ENCODE measurements at places on chromosomes 11 and 22.
A peak's percentile ranks its signal among the peaks of the same experiment; 100 is the strongest.

GRCh38 chr11:83601914-83602527 is 315.9 kb upstream of the CCDC90B start:
- no peak for DNase-seq

DNA sequence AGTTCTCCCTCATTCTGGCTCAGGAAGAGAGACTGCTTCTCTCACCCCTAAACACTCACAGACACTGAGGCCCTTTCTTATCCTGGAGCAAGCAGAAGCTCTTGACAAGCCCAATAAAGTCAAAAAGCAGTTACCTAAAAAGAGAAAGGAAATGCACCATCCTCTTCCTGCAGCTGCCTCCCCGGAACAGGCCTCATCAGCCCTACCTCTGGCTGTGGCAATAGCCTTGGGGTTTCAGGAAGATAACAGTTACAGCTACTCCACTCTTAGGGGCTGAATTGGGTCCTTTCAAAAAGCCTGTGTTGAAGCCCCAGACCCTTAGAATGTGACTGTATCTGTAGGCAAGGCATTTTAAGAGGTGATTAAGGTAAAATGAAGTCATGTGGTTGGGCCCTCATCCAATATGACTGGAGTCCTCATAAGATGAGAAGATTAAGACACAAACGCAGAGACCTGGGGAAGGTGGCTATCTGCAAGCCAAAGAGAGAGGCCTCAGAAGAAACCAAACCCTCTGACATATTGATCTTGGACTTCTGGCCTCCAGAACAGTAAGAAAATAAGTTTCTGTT is 3.5 kb upstream of the LGALS12 start:
- no peak for DNase-seq

- DNase-seq: no peak
These were observed 40.8 kb downstream of the COMMD9 start for GRCh38 chr11:36248436-36248835.

DNA sequence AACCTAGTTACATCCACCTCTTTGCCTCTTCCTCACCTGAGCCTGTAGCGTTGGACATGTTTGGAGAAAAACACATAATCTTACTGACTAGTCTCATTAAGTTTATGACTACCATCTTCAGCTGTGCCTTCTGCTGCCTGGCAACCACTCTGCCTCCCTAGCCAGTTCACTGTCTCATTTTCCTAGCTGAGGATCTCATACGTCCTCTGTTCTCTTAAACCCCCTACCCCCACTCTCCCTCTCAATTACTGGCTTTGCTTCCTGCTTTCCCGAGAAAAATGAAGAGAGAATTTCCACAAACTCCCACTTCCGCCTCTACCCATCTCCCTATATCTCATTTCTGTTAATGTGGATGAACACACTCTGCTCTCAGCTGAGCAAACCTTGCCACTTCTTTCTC is 239.3 kb upstream of the POU2AF2 start:
- no peak for DNase-seq

- DNase-seq: no peak
These were observed 617.1 kb downstream of the BRD1 start for GRCh38 chr22:49210606-49211005.

GRCh38 chr11:45184640-45185039 is 38.2 kb downstream of the PRDM11 start:
- no peak for DNase-seq

- no peak for DNase-seq
These were observed 61.1 kb downstream of the WT1 start for GRCh38 chr11:32374261-32374711.

- DNase-seq: no peak
These were observed 1.0 kb upstream of the BRSK2 start for GRCh38 chr11:1388763-1389102.

- no peak for DNase-seq
These were observed 63.9 kb downstream of the SYN3 start for GRCh38 chr22:32994041-32994830.

- DNase-seq: no peak
These were observed 16.8 kb downstream of the PIWIL4 start for GRCh38 chr11:94583866-94584500.

DNA sequence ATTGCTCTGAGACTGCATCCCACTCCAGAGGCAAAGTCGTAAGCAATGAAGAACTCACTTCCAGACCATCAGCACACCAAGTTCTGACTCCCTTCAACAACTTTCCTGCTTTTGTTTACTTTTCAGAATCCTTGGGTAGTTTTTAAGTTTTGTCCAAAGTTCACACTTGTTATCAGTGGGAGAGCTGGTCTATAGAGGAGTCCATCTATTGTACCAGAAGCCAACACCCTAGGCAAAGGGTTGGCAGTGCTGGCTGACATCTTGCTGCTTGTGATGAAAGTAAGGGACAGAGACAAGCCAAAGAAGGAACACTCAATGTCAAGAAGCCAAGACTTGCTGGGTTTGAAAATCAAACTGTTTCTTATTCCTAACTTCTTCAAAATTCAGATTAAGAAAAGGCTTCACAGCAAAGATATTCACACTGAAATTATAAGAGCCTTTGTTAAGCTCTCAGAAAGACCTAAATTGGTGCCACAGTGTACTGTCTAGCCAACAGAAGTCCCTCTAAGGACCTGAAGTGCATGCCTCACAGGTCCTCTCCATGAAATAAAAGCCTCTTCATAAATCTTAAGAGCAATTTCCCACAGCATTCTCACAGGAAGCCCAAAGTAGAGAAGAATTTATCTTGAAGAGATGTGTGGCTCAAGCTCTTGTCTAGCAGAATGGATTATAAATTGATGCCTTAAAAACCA is 21.5 kb upstream of the LINC01488 start:
- DNase-seq: no peak

GRCh38 chr11:44351898-44352498 is 42.1 kb upstream of the ALX4 start:
- no peak for DNase-seq

DNA sequence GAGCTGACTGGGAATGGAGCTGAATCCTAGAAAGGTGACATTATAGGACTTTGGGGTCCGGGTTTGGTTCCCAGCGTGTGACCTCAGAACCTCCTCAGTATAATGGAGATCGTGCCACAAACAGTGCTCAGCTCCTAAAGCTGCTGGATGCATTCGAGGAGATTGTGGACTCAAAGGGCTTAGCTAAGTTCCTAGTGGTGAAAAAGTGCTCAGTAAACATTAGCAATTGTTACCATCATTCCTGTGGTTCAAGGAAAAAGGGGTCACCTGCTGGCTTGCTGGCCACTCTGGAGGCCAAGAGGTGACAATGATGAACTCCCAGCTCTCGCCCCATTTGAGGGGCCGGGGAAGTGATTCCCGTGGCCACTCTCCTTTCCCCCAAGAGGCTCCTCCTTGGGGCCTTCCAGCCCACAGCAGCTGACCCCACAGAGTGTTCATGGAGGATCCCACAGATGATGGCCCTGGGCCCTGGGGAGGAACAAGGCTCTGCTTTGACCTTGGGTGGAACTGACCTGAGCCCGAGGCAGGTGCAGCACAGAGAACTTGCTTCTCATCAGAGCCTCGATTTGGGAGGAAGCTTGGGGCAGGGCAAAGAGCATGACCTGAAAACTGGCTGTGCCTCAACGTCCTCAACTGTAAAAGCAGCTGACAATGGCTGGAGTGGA is 40.1 kb downstream of the TRIM29 start:
- DNase-seq: no peak

- DNase-seq: no peak
These were observed 370.7 kb downstream of the INSC start for GRCh38 chr11:15485432-15485831.

GRCh38 chr11:88384004-88384668 is 46.6 kb upstream of the CTSC start:
- DNase-seq: no peak

DNA sequence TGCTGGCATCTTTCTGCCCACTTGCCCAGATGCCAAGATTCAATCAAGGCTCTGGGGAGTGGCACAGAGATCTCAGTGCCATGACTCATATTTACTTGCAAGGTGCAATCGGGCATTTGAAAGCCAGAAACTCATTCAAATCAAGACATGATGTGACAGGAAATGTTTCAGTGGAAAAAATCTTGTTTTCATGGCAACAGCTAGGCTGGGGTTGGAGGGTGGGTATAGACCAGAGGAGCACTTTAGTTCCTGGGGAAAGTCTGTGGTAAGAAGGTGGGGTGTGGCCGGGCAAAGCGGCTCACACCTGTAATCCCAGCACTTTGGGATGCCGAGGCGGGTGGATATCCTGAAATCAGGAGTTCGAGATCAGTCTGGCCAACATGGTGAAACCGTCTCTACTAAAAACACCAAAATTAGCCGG is 1.2 kb downstream of the MAJIN start:
- DNase-seq: peak; percentile 75

DNA sequence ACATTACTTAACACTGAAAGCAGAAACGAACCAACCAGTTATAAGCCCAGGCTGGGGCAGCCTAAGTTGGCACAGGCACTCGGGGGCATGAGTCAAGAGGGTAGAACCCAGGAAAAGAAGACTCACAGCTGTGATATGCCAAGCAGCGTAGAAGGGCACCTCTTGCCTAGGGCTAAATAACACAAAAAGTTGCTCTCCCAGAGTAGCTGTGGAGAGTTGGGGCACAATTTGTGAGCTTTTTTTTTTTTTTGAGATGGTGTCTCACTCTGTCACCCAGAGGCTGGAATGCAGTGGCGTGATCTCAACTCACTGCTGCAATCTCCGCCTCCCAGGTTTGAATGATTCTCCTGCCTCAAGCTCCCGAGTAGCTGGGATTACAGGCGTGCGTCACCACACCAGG is 8.8 kb downstream of the CLMP start:
- DNase-seq: no peak

GRCh38 chr11:76391021-76391420 is 9.9 kb downstream of the GVQW3 start:
- no peak for DNase-seq

DNA sequence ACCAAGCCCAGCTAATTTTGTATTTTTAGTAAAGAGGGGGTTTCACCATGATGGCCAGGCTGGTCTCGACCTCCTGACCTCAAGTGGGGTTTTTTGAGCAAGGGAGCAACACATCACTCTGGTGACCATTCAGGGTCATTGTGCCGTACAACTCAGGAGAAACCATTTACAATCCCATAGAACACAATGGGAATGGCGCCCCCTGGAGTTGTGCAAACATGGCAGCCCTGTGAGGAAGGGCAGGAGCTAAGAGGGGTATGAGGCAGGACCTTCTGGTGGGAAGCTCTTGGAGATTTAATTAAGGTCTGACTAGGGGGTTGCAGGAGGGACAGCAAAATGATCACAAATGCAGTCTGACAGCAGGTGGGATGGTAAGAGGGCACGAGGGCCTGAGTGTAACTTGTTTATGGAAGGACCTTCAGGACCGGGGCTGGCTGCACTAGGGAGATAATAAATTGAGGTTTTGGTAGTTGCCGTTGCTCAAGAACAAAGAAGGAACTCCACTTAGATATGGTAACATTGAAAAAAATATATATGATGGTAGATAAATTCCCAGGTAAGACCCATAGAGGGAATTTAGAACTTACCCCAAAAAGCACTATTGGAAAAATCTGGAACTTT is 9.1 kb upstream of the CSF2RB start:
- DNase-seq: no peak

- DNase-seq: no peak
These were observed 1297.3 kb downstream of the JRKL start for GRCh38 chr11:97687111-97687510.

- DNase-seq: peak; percentile 17
These were observed 84.5 kb downstream of the ISX start for GRCh38 chr22:35150183-35151107.

GRCh38 chr11:46534711-46535110 is 59.1 kb downstream of the AMBRA1 start:
- DNase-seq: no peak

DNA sequence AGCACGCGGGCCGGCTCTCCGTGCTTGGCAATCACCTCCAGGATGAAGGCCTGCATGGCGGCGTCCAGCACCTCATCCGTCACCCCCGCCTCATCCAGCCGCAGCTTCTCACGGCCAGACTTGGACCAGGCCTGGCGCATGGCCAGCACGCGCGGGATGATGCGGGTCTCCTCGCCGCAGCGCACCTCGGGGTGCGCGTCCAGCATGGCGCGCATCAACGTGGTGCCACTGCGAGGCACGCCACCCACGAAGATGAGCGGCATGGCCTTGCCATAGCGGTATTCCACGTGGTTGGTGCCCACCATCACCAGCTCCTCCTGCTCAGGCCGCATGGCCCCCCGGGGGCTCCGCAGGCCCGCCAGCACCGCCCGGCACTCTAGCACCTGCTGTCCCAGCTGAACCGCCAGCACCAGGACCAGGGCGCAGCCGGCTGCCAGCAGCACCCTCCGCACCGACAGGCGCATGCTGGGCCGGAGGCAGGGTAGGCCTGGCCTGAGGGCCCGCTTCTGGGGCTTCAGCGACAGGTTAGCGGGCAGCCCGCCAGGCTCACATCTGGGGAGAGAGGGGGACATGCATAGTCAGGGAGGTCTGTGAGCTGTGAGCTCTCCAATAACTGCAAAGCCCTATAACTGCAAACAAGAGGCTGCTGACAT is 29.0 kb upstream of the TFIP11 start:
- no peak for DNase-seq

GRCh38 chr11:123899792-123900191 is 2.2 kb upstream of the OR8D4 start:
- no peak for DNase-seq

GRCh38 chr11:77346906-77347603 is 45.6 kb upstream of the GDPD4 start:
- DNase-seq: no peak

DNA sequence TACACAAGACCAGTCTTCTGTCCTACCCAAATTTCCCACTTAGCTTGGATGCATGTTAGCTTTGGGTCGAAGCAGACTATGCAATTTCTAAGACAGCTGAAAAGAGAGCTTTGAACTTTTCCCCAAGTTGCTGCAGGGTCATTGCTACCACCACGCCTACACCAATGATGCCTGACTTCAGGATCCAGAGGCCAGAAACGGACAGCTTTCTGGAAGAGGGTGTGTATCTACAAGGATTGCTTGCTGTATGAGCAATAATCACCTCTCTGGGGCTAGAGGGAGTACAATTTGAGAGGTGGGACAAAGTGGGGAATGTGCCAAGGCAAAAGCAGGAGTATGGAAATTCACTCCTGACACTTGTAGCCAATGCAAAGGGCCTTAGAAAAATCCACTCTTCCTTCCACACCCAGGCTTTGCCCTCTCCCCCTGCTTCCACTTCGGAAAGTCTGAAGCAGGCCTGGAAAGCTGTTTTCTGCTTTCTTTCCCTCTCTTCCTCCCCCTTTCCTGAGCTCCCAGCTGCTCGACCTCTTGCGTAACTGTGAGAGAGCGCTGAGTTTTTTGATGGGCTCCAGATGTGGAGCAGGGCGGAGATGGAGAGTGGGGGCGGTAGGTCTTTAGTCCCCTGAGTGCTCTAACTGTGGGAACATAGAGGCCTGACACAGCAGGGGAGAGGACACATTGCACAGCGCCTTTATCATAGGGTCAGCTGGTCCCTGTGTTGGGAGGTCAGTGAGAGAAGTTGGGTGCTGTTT is 2.1 kb upstream of the PHLDB1 start:
- DNase-seq: no peak

- DNase-seq: no peak
These were observed 14.0 kb upstream of the FLRT1 start for GRCh38 chr11:64021757-64022093.

Measured in T-helper 1 cell (primary cell).